ENCODE measurements at places on chromosomes 1 and 21.

GRCh38 chr1:1430114-1430982 lies 5.1 kb upstream of the VWA1 start:
- no peak for DNase-seq

DNA sequence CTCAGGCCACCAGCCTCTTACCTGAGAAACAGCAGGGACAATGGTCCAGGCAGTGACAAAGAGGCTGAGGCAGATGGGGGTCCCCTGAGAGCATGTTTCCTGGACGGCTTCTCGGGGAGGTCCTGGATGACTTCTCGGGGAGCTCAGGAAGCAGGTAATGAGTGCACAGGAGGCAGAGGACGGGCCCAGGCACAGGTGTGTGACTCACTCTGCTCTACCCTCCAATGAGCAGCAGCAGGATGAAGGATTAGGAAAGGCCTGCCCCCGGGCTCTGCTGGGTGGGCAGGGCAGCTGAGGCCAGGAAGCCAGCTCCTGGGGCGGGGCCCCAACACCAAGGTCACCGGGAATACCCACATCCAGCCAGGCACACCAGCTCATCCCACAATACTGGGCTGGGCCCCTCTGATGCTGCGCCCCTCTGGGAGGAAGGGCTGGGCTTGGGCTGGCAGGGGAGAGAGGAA lies 17.2 kb upstream of the PTAFR start:
- DNase-seq: no peak

GRCh38 chr1:244837597-244838258 lies 2.3 kb downstream of the COX20 start:
- no peak for DNase-seq

GRCh38 chr1:214537219-214537618 lies 14.2 kb downstream of the PTPN14 start:
- DNase-seq: peak; percentile 18

DNA sequence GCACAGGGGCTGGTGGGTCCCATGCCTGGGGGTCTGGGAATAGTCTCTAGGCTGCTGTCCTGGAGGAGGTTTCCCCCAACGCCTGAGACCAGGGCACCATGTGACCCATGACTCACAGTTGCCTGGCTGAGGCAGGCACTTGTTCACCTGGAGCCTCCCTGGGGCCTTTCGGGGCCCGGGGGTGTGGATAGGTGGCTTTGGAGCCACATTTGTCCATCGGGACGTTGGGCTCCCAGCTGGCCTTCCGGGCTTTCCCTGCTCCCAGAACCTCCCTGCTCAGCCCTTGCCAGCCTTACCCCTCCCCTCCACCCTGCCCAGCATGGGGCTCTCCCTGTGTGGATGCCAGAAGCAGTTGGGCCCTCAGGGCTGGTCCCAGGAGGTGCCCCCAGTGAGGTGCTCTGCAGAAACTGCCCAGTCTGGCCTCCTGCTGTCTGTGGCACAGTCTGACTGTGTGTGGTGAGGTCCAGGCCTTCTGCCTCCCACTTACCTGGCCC lies 14.2 kb downstream of the COL6A1 start:
- no peak for DNase-seq

GRCh38 chr1:3531928-3532327 lies 77.5 kb downstream of the ARHGEF16 start:
- no peak for DNase-seq
